Caco-2 (cell line): ENCODE measurements at places on chromosomes 4 and X. TPM values are rescaled to one million over a fixed set of nuclear protein-coding genes. Genes with fewer than 3 reads are reported as not detected.
A peak's percentile ranks its signal among the peaks of the same experiment; 100 is the strongest.

DNA sequence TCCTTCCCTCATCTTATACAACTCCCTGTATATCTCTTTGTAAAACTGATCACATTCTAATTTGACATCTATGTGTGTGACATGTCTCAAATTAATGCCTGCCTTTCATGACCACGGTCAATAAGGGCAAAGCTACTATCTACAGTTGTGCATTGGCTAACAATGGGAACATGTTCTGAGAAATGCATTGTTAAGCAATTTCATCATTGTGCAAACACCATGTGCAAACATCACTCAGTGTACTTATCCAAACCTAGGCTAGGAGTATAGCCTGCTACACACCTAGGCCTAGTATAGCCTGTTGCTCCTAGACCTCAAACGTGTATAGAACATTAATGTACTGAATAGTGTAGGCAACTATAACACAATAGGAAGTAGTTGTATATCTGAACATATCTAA, 95.0 kb downstream of the BANK1 start:
- no peaks in the 10 kb centered on the region for H3K27me3 ChIP-seq
- no peak overlapping the region for H3K4me3 ChIP-seq
- H3K27ac ChIP-seq: peak overlapping the region; percentile 87
- peaks cover 17% of the 10 kb centered on the region for H3K4me1 ChIP-seq
- peak; percentile 50 for DNase-seq

DNA sequence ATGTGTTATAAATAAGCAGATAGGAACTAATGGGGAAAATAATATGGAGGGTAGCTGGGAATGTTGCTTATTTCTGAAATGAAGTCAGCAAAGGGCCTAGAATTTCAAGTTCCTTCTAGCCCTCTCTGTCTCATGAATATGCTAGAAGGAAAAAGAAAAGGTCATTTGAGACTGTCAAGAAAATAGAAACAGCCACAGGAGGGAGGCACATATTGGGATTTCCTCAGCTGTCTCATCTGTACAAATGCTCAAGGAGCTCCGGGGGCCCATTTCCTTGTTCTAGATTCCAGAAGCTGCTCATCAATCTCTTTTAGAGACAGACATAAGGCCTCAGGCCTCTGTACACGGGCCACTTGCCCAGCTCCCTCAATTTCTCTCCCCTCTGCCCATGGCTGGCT, 127.6 kb upstream of the ETNPPL start:
- H3K36me3 ChIP-seq: no peaks in the 10 kb centered on the region
- H3K4me3 ChIP-seq: no peak overlapping the region
- H3K27ac ChIP-seq: no peak overlapping the region
- no peaks in the 10 kb centered on the region for H3K4me1 ChIP-seq

GRCh38 chrX:631802-632365, 1.3 kb downstream of the SHOX start:
- no peak for DNase-seq
- H3K27ac ChIP-seq: no peak overlapping the region
- no peaks in the 10 kb centered on the region for H3K27me3 ChIP-seq
- H3K4me1 ChIP-seq: no peaks in the 10 kb centered on the region
- H3K4me3 ChIP-seq: no peak overlapping the region

DNA sequence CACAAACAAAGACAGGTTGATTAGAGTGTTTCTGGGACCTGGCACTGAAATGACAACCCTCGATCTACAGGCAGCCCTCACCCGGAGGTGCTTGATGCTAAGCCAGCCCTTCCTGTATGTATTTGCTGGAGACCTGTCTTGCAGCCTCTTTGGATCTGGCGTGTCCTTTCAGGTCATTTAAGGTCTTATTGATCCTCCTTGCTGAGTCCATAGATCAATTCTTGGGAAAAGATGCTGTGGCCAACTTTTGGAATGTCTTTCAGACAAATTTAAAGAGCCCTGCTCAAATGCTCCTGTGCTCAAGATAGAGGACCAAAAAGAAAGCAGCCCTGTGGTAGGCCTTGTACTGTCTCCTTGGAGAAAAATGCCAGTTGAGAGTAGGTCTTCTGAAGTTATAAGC, 6.8 kb upstream of the SETD7 start:
- no peaks in the 10 kb centered on the region for H3K36me3 ChIP-seq
- no peaks in the 10 kb centered on the region; the same call in 1 of the 2 replicates for H3K27me3 ChIP-seq
- DNase-seq: no peak
- no peak overlapping the region for H3K4me3 ChIP-seq

DNA sequence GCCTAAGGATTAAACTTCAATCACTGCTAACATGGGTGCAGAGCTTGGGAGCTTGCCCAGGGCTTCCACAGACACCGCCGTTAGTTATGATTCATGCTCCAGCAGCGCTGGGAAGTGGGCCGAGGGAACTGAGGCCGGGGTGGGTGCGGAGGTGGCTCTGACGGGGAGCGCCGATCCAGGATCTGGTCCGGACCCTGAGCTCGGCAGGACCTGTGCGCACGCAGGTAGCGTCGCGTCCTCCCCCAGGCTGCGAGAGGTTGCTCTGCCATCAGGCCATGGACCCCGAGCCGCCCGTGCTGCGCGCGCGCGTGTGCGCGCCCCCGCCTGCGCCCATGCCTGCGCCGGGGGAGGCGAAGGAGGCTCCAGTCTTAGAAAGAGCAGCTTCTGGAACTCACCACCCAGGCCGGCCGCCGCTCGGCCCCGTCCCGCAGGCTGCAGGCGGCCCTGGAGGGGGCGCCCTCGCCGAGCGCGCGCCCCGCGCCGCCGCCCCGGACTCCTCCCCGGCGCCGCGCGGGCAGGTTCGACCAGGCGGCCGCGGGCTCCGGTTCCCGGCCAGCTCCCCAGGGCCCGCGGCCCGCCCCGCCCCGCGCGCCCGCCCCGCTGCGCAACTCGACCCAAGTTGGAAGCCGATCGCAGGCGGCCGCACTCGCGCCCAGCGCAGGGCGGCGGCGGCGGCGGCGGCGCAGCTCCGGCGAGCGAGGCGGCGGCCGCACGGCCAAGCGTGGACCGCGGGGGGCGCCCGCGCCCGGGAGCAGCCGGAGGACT, 732 bp upstream of the ADRA2C start:
- H3K36me3 ChIP-seq: no peaks in the 10 kb centered on the region
- peaks cover 5% of the 10 kb centered on the region; the same call in 1 of the 2 replicates for H3K4me1 ChIP-seq
- no peaks in the 10 kb centered on the region for H3K27me3 ChIP-seq

DNA sequence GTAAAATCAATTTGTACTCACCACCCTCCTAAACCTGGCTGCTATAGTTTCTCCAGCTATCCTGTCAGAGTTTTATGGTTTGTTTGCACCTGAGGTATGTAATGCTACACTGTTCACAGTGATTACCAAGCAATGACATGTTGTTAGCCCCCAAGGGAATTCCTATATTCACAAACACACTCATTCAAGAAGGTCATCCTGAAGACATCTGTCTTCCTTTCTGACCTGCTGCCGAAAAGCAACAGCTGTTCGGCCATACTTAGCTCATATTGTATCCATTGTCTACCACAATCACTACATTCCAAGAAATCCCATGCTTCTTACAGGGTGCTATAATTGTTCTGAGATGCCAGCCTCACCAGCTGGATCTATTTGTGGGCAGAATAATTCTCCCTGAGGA, 160.1 kb upstream of the GYPA start:
- no peak for DNase-seq
- H3K27me3 ChIP-seq: no peaks in the 10 kb centered on the region
- H3K4me1 ChIP-seq: no peaks in the 10 kb centered on the region
- no peak overlapping the region for H3K4me3 ChIP-seq

The RAB9B gene
- total RNA-seq: 1.4 and 1.6 TPM in 2 replicates

The F11 gene
- not detected in 2 replicates for total RNA-seq

The SMARCA5 gene
- total RNA-seq: 64.5 and 64.8 TPM in 2 replicates

The EREG gene
- total RNA-seq: 35.5 and 37.0 TPM in 2 replicates

The AKAP14 gene
- total RNA-seq: not detected in 2 replicates

- H3K27me3 ChIP-seq: no peaks in the 10 kb centered on the region
- no peak overlapping the region for H3K4me3 ChIP-seq
- H3K36me3 ChIP-seq: no peaks in the 10 kb centered on the region
- H3K4me1 ChIP-seq: no peaks in the 10 kb centered on the region
Measured at GRCh38 chr4:182018691-182019090, 224.5 kb upstream of the TENM3 start.

- H3K36me3 ChIP-seq: no peaks in the 10 kb centered on the region
- H3K4me1 ChIP-seq: peaks cover 8% of the 10 kb centered on the region; the same call in 1 of the 2 replicates
- H3K27ac ChIP-seq: no peak overlapping the region
- no peaks in the 10 kb centered on the region for H3K27me3 ChIP-seq
Measured at GRCh38 chr4:151991884-151992167, 231.0 kb upstream of the GATB start.

DNA sequence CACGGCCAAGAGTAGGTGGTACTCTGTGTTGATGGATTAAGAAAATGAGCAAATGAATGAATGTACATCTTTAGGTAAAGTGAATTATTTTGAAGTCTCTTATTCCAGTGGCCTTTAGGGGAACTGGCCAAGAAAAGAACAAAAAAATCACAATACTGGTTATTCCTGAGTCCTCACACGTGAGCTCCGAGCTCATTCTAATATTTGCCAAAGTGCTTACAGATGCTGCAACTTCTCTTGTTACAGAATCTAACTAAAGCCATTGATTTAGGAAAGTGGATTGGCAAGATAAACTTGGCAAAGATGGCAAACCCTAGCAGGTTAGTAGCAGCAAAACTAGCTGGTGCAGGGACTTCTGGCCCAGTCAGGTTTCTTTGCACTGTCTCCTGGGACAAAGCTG, 37.6 kb downstream of the IDS start:
- H3K36me3 ChIP-seq: no peaks in the 10 kb centered on the region
- H3K27ac ChIP-seq: no peak overlapping the region

The PTPN13 gene
- total RNA-seq: 12.1 and 14.8 TPM in 2 replicates

GRCh38 chr4:48787056-48787455, 7.0 kb upstream of the FRYL start:
- no peak for DNase-seq
- no peaks in the 10 kb centered on the region for H3K4me1 ChIP-seq
- H3K36me3 ChIP-seq: no peaks in the 10 kb centered on the region
- no peak overlapping the region for H3K4me3 ChIP-seq
- no peak overlapping the region for H3K27ac ChIP-seq

The GLUD2 gene
- 1.2 and 1.3 TPM in 2 replicates for total RNA-seq

DNA sequence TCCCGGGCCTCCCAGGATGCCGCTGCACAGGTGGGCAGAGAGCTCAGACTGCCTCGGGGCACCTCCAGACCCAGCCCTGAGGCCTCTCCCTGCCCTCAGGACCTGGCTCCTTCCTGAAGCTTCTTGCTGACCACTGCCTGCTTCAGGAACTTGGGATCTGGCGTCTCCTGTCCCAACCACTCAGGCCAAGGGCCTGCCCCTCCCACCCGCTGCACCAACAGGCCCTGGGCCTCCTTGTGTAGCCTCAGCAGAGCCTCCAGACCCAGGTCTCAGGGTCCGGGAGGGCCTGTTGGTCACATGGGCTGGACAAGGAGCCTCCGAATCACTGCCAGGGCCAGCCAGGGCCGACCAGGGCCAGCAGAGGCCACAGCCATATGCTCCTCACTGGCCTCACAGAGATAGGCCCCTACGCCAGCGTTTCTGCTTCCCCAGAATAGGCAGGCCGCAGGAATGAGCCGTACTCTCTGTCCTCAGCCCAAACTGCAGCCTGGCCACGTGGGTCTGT, 2.8 kb downstream of the MXD4 start:
- H3K27me3 ChIP-seq: no peaks in the 10 kb centered on the region
- H3K4me1 ChIP-seq: 0 out of 2 replicates have a peak, but pooled peaks cover 5% of the 10 kb centered on the region
- no peak overlapping the region for H3K27ac ChIP-seq
- no peak for DNase-seq
- no peaks in the 10 kb centered on the region for H3K36me3 ChIP-seq

DNA sequence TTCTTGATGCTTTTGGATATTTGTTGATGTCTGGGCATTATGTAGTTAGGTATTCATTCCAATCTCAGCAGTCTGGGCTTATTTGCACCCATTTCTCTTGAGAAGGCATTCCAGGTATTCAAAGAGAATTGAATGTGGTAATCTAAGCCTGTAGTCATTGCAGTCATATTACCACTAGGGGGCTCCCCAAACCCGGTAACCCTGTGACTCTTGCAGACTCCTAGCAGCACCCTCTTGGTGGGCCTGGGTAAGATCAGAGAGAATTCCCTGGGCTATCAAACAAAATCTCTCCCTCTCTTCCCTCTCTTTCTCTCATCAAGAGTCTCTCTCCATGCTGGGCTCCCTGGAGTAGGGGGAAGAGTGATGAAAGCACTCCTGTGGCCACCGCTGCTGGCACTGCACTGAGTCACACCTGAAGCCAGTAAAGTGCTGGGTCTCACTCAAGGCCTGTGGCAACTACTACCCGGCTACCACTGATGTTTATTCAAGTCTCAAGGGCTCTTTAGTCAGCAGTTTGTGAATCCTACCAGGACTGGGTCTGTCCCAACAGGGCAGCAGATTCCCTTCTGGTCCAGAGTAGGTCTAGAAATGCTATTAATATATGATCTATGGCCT, 187.7 kb upstream of the NUDT10 start:
- H3K27me3 ChIP-seq: no peaks in the 10 kb centered on the region
- no peak overlapping the region for H3K4me3 ChIP-seq
- H3K36me3 ChIP-seq: no peaks in the 10 kb centered on the region
- no peak overlapping the region for H3K27ac ChIP-seq

DNA sequence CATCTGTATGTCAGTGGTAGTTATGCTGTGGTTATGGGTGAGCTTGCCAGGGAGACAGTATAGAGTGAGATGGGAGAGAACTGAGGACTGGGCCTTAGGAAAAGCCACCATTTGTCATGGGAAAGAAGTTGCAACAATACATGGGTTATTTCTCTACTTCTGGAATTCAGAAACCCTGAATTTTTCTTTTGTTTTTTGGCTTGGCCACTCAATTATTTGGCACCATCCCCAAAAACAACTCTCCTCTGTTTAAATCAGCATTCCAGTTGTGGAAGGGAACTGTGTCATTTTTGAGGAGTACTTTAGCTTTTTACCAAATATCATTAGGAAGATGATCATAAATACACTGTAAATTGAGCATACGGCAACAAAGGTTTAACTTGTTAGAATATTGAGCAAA, 41.1 kb upstream of the ACSL4 start:
- H3K27me3 ChIP-seq: no peaks in the 10 kb centered on the region
- no peak for DNase-seq
- no peak overlapping the region for H3K4me3 ChIP-seq

The SASH3 gene
- total RNA-seq: not detected in 2 replicates

GRCh38 chr4:30802622-30803323, 82.6 kb downstream of the PCDH7 start:
- no peaks in the 10 kb centered on the region for H3K36me3 ChIP-seq
- H3K27me3 ChIP-seq: no peaks in the 10 kb centered on the region
- H3K4me3 ChIP-seq: no peak overlapping the region
- peak overlapping the region; percentile 17 for H3K27ac ChIP-seq

The GPR82 gene
- total RNA-seq: not detected in 2 replicates
